Glutamatergic neuron (in vitro differentiated cells): ENCODE measurements at places on chromosomes 13 and 19.

DNA sequence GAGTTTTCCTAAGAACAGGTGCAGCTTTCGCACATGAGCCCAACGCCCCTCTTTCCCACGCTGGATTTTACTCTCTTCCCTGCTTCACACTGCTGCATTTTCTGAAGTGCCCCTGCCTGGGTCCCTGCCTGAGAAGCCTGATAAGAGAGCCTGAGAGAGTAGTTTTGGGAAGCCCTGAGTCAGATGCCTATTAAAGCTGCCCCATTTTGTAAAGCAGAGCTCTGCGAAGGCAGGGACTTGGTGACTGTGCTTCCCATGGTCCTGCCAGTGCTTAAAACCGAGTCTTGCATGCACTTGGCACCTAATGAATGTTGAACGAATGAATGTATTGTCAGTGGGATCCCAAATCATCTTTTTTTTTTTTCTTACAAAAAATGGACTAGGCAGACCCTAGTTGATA lies 18.2 kb downstream of the FGF9 start:
- DNase-seq = no peak

DNA sequence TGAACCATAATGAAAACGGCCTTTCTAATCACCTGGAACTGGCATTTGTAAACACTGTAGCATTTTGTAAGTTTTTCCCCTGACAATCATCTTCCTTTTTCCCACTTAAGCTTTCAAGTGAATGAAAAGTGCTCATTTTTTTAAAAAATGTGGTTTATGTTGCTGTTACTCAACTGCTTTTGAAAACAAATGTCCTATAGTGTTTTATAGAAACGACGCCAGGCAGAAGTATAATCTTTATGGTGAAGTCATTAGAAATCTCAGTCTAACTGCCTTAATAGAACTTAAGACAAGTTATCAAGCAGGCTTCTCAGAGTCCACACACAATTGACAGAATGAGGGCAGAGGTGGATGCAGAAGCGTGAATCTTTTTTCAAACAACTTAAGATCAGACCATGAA lies 442.3 kb downstream of the KLF12 start:
- DNase-seq = no peak

DNA sequence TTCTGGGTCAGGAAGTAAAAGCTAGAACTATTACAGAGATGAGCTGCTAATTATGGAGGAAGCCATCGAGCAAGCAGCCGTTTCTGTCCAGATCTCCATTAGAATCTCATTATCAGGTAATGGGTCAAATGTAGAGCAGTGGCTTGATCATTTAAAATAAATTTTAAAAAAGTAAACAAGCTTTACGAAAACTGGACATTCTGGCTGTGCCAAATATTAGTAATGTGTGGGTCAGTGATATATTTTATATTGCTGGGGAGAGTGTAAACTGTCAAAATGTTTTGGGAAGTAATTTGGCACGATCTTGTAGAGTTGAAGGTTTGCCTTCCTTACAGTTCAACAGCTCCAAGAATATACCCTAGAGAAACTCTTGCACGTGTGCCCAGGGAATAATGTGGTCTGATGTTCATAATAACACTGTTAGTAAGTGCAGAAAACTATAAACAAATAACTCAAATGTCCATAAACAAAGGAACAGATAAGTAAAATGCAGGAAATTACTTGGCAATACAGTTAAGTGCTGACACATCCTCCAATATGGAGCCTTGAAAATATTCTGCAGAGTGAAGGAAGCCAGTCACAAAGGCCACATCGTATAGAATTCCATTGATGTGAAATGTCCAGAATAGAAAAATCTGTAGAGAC lies 127.2 kb upstream of the UBL3 start:
- no peak for DNase-seq

- DNase-seq = no peak
Observed at GRCh38 chr19:1285737-1286360, at the start of gene EFNA2. TSS of gene EFNA2 (plus strand) at chr19:1285873. CDS start at chr19:1286169, 296 bp downstream.

DNA sequence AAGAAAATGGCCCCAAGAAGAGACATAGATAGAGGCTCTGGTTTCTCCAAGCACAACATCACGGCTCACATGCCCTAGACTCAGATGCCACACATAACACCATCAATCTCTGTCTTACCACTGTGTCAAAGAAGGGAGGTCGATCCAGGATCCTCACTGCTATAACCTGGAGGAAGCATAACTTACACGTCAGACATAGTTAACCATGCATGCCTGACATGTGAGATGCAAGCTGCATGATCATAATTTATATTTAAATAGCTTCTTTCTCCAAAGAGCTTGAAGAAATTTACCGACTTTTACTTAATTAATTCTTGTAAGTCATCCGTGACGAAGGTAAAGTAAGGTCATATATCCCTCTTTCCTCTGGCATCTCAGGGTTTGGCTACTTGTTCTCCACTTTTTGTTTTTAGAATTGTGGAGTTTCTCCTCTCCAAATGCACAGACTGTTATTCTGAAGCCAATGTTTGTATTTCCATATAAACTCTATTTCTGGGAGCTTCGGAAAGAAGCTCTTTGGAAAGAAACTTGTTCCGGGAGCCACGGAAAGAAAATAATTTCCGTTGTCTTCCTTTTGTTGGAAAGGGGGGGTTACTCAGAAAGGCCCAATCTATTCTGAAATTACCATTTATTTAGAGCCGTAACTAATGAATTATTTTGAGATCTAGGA lies 205.6 kb downstream of the LHFPL6 start:
- no peak for DNase-seq

- no peak for DNase-seq
Observed at GRCh38 chr13:20378721-20379120, 146.6 kb upstream of the GJB6 start.

DNA sequence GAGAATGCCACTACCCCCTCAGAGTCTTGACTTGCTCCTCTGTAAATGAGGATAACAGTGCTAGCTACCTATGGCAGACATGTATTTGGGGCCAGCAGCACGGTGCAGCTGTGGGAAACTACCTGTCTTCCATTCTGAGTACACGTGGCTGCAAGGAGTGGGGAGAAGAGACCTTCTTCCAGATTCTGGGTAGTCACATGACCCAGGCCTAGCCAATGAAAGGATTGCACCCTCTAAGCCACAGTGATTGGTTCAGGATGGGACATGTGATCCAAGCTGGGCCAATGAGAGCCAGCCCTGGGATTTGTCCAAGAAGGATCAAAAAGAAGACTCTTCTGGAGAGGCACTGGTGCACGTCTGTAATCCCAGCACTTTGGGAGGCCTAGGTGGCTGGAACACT lies 5.5 kb downstream of the ZNRF4 start:
- DNase-seq = no peak

DNA sequence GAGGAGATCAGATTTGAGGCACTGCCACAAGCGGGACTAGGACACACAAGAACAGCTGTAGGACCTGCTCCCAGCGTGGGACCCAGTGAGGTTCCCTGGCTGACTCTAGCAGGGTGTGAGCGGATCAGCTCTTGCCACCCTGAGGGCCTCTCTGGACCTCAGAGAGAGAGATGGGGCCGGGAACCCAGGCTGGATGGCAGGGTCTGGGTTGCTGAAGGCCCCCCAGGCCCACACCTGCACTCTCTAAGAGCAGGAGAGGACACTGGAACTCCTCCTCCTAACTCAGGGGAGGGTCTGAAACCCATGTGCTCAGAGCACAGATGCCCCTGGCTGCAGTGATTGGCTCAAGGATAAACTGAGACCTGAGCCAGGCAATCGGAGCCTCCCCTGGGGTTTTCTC lies 13.5 kb upstream of the IL4I1 start:
- DNase-seq = no peak

DNA sequence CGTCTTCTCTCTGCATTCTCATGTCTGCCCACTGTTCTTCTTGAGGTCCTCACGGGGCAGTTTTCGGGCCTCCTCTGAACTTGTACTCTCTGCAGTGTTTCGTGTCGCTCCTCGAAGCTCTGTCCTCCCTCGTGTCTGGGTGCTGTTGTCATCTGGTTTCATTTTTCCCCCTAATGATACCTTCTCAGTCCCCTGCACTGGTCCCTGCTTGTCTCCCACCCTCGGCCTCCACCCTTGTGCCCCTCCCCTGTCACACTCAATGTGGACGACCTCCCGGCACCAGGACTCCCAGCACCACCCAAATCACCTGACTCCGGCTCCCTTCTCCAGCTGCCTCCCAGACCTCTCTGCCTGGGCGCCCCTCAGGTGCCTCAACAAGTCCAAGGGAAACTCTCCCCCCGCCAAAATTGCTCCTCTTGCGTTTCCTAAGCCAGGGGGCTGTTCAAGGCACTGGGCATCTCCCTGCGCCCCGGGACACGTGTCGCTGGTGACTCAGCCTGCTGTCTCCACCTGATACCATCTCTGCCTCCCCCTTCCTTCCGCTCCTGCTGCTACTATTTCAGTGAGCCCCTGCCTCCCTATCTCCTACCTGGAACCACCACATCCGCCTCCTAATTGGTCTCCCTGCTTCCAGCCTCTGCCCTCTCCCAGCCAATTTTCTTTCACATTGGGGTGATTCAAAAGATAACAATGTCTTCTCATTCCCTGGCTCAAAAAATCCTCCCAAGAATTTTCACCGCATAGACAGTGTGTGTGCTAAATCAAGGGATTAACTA lies 49.5 kb downstream of the RFX2 start:
- DNase-seq = no peak
